Smooth muscle cell of bladder (primary cell): ENCODE measurements at places on chromosomes 13 and 19. TPM values are rescaled to one million over a fixed set of nuclear protein-coding genes. Genes with fewer than 3 reads are reported as not detected.

The DGKH gene
- 4.7 and 7.1 TPM in 2 replicates for total RNA-seq

The ZNF724 gene
- total RNA-seq, result 1.4 and 1.6 TPM in 2 replicates

The RGL3 gene
- total RNA-seq, result 1.4 TPM in 2 replicates

The RDH8 gene
- not detected in 2 replicates for total RNA-seq

The RPL18A gene
- total RNA-seq, result 1,775 and 1,825 TPM in 2 replicates

The CLEC17A gene
- 0.28 TPM in 1 of 2 replicates, not detected in the other for total RNA-seq

The IL12RB1 gene
- 0.14 and 0.18 TPM in 2 replicates for total RNA-seq

The CAPNS1 gene
- 364 and 384 TPM in 2 replicates for total RNA-seq

The CEACAM6 gene
- total RNA-seq, result not detected in 2 replicates

The ZNF460 gene
- 69.1 and 78.3 TPM in 2 replicates for total RNA-seq

The TMEM190 gene
- 0.28 TPM in 1 of 2 replicates, not detected in the other for total RNA-seq

The RRAS gene
- 28.4 and 43.1 TPM in 2 replicates for total RNA-seq

The CLEC4M gene
- total RNA-seq, result not detected in 2 replicates

The KLK12 gene
- total RNA-seq, result not detected in 2 replicates

The CD22 gene
- 0.09 and 0.14 TPM in 2 replicates for total RNA-seq

The NOVA2 gene
- total RNA-seq, result under 0.01 TPM in 2 replicates

The ZNF121 gene
- total RNA-seq, result 33.7 and 34.2 TPM in 2 replicates

The TMPRSS9 gene
- total RNA-seq, result not detected in 2 replicates
